ENCODE measurements at places on chromosomes 3 and 15. TPM values are rescaled to one million over a fixed set of nuclear protein-coding genes. Genes with fewer than 3 reads are reported as not detected.

- DNase-seq, result no peak
These were observed 12.7 kb downstream of the TICRR start for GRCh38 chr15:89587955-89588354.

ASB14 gene
- total RNA-seq, result not detected

RBPMS2 gene
- not detected for total RNA-seq

GRCh38 chr15:22872936-22873701, 34.7 kb downstream of the NIPA2 start:
- DNase-seq, result no peak

- no peak for DNase-seq
These were observed 8.6 kb downstream of the VPS18 start for GRCh38 chr15:40902605-40903561.

GBE1 gene
- 78.9 TPM for total RNA-seq

GOLGA6L7 gene
- total RNA-seq, result not detected

TEX55 gene
- total RNA-seq, result not detected

ALDH1A2 gene
- not detected for total RNA-seq

DNA sequence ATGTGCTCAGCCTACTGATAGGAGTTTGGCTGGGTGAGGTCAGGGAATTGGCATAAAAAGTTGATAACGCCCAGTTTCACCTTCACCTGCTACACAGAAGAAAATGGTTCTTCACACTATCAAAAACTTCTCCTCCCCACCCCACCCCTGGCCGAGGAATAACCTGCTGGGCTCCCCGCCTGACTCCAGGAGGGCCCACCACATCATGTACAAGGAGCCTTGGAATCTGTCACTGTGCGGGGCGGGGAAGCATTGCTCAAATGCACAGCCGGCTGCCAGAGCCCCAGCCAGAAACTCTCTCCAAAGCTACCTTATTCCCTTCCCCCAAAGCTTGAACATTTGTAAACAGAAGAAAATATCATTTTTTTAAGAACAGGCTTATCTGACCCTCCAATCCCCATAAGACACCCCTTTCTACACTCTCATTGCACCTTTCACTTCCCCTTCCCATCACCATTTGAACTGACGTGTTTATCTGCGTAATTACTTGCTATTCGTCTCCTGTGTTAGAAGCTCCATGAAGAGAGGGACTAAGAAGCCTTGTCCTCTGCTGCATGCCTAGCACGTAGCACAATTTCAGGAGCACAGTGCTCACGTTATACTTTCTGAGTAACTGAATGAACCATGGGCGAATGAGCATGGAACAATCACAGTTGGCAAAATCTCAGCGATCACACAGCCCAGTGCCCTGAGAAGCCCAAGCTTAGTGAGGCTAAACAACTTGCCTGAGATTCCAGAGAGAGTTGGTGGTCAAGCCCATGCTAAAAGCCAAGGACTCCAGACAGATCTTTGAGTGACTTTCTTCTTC, 82.9 kb downstream of the HES1 start:
- no peak for DNase-seq

DNA sequence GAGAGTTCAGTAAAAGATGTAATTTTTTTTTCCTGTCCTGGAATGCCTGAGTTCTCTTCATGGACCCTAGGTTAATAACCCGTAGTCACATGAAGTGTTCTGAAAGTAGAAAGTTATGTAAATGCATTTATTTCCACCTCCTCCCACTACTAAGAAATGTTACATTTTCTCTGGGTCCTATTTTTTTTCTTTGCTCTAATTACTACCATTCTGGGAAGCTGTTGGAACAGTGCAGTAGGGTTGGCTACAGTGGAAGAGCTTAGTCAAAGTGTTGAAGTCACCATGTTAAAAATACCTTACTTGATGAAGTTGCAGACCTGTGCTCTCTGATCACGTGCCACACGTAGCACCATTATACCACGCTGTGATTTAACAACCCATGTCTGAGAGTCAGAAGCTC, 153.8 kb upstream of the TSC22D2 start:
- no peak for DNase-seq

DNA sequence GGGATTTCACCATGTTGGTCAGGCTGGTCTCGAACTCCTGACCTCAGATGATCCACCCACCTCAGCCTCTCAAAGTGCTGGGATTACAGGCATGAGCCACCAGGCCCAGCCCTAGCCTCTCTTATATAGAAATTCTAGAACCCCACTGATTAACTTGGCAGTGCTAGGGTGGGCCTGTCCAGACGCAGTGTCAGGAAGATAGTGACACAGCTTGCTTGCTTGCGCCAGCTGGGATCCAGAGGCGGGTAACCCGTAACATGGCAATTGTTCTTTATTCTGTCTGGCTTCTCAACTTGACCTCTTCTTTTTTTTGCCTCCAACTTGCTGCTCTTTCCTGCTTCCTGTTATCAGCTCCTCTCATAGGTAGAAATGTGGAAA, 16.2 kb downstream of the CEP19 start:
- DNase-seq, result no peak

MNS1 gene
- total RNA-seq, result 0.73 TPM

HAUS2 gene
- total RNA-seq, result 87.9 TPM

- DNase-seq, result no peak
These were observed 27.7 kb downstream of the CMSS1 start for GRCh38 chr3:99845331-99845730.

GRCh38 chr3:164095279-164095678, 983.0 kb downstream of the SI start:
- no peak for DNase-seq

- DNase-seq, result no peak
These were observed 2.8 kb upstream of the THSD4 start for GRCh38 chr15:71112429-71112828.

DNA sequence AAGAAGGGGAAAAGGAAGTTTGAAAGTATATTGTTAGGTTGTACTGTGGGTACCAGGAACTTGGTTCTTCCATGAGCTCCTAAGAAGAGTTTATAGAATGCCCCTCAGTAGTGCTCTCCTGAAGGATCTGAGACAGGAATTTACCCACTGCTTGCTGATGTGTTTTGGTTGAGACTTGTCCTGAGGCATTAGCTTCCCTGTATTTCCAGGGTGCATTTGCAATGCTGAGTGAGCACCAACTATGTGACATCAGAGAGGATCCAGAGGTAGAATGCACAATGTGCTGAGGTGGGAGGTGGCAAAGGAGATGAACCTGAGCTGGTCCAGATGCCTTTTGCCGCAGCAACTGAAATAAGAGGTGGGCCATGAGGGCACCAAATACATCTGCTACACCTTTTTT, 64.3 kb upstream of the LRRC3B start:
- no peak for DNase-seq

DNA sequence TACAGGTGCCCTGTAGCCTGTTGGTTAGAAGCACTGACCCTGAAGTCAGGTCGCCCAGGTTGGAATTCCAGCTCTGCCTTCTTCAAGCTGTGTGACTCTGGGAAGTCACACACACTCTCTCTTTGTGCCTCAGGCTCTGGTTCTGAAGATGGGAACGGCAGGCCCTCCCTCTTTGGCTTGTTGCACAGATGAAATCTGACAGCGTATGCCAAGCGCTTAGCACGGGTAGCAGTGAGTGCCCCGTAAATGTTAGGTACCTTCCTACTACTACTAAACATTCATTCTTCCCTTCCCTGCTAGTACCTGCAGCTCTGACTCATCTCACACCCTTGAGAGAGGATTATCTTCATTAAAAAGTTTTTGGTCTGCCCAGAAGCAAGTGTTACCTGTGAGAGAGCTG, 139.0 kb downstream of the PGPEP1L start:
- no peak for DNase-seq

CDCP1 gene
- total RNA-seq, result 1.5 TPM

TGM4 gene
- total RNA-seq, result not detected

KLHL6 gene
- 47.0 TPM for total RNA-seq

CNTN6 gene
- total RNA-seq, result not detected

- no peak for DNase-seq
These were observed 29.1 kb downstream of the PTX3 start for GRCh38 chr3:157465741-157466140.

DNA sequence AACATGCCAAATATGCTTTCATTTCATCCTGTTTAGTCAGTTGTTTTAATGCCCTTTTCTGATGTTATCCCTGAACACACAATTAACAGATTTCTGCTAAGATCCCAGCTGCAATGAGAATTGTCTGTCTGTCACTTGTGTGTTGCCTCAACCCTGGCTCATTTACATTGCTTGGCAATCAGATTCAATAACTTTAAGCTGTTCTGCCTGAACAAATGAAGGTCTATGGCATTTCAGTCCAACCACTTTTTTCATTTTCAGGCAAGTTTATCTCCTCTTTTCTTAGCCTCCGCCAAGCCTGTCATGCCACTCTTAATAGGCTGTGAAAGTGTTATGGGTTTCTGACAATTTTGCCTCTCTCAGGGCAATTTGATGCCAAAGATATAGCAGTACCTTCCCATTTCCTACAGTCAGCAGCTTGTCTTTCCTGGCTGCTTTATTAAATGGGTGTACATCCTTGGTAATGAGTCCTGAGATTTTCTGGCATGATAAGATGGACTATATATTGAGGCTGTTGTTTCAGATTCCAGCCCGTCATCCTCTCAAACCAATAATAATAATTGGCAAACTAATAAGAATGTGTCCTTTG, 68.7 kb upstream of the ADAMTS9 start:
- DNase-seq, result no peak

DNA sequence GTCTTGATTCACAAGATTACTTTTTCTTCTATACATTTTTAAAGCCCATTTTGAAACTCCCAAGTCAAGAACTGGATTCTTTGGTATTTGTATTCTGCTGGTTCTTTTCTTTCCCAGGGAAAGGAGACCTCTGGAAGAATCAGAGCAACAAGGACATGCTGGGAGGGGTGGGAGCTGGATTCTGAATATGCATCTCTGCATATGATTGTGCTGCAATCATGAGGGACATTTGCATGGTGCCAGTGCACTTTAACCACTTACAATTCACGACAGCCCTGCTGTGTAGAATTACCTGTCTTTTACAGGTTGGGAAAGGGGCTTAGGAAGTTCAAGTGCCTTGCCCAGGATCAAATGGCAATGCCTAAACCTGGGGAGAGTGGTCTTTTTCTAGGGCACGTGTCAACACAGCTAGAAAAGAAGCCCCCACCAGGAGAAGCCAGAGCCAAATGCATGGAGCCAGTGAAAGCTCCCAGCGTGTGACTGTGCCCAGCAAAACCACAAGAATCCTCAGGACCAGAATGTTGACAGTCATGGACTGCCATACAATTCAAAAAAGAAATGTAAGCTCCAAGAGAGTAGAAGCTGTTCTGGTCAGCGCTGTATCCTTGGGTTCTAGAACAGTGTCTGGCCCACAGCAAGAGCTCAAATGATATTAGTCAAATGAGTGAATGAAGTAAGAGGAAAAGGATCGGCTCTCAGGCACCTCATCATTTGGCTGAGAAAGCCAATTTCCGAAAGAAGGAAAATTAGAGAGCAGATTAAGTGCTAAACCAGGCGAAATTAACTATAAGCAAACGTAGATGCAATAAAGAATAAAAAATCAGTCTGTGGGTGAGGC, 84.5 kb upstream of the MEF2A start:
- no peak for DNase-seq

DNA sequence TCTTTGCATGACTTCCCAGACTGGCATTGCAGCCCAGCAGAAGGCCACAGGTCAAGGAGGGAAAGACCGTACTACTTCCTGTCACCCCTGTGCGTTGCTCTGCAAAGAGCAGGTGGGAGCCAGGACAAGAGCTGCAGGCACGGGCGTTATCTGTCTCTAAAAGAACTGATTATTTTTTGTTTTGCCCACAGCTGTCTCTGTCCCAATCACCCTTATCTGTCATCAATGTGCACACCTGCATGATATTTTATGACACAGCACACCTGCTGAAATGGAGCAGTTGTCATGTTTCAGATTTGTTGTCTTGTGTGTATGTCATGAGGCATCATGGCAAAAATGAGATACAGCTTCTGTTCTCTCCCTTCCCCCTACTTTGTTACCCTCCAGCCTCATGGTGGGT, 58.8 kb downstream of the SLCO3A1 start:
- DNase-seq, result no peak

DNA sequence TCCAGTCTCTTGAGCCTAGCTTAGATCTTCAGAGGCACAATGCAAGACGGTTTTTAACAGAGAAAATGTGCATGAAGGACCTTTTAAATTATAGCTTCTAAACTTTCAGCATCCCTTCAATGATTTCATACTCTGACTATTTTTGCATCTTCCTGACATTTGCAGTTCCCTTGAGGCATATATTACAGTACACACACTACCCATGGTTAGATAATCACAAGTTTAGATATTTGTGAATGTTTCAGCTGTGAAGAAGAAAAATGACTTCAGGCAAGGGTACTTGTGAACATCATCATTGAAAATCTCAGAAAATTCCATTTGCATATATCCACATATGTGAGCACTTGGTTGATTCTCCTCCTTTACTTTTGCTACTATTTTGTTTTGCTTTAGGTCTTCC, 341.5 kb downstream of the ROBO2 start:
- DNase-seq, result no peak

- DNase-seq, result no peak
These were observed 144.6 kb upstream of the VEPH1 start for GRCh38 chr3:157647820-157648219.

EFCC1 gene
- total RNA-seq, result 0.18 TPM

XCR1 gene
- not detected for total RNA-seq

RASGRF1 gene
- total RNA-seq, result not detected

ARRDC4 gene
- 0.66 TPM for total RNA-seq

GRCh38 chr3:154602241-154602640, 172.3 kb upstream of the GPR149 start:
- no peak for DNase-seq

SH2D7 gene
- not detected for total RNA-seq

DNA sequence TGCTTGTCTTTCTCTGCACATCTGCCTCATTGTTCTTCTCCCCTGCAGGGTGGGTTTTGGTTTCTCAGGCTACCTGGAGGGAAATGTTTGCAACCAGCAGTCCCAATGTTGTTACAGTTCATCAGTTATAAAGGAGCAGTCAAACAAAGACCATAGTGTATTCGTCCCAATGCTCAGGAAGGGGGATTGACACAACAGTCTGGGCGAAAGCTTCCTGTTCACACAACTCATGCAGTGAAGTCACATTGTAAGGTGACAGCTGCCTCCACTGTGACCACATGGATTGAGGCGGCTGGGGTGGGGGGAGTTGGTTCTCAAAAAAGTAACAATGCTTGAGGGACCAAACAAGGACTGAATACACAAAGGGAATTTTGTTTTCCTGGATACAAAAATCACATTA, 28.8 kb upstream of the TF start:
- no peak for DNase-seq
